NCI-H774 (cell line): ENCODE measurements at places on chromosomes 6 and 20.

- DNase-seq, result peak; percentile 22
Measured at GRCh38 chr20:46894579-46894958, at the start of gene EYA2. TSS of gene EYA2 (plus strand) at chr20:46894843. CDS start at chr20:46990011, 95,168 bp downstream.

GRCh38 chr6:21082091-21082490, 511.5 kb upstream of the SOX4 start:
- DNase-seq, result no peak

GRCh38 chr20:46159101-46159897, 41.2 kb downstream of the CD40 start:
- no peak for DNase-seq

- DNase-seq, result no peak
Measured at GRCh38 chr6:72217626-72218025, 331.3 kb downstream of the RIMS1 start.

- DNase-seq, result no peak
Measured at GRCh38 chr6:106167096-106167814, 81.1 kb downstream of the PRDM1 start.

DNA sequence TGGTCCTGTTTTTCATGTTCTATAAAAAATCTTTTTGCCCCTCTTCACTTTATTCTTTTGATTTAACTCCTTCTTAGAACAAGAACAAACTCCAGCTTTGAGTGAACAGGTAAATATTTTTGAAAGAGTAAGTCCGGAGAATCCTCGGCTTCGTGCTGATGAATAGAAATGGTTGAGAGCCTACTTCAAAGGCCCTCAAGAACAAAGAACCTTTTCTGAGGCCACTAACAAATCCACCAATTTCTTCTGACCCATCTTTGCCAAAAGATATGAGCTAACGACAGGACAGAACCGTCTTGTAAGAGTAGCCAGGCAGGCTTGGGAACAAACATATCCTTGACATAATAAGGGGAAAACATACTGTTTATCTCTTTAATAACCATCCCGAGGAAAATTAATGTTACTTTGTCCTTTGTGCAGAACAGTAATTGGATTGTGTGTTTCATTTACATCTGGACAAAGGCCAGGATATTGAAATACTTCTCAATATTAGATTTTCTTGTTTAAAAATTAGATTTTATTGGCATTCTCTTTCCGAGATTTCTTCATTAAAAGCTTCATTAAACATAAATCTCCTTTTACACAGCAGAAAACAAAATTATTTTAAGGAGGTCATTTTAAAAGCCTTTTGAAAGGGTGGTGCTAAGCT, 52.9 kb downstream of the NOX3 start:
- no peak for DNase-seq

GRCh38 chr6:145602726-145603326, 132.5 kb downstream of the EPM2A start:
- no peak for DNase-seq

- DNase-seq, result no peak
Measured at GRCh38 chr6:131657630-131658111, 20.6 kb downstream of the ENPP3 start.
